ENCODE measurements at places on chromosomes 11 and 22. TPM values are rescaled to one million over a fixed set of nuclear protein-coding genes. Genes with fewer than 3 reads are reported as not detected.

Gene ESAM
- total RNA-seq: 10.6 TPM

GRCh38 chr11:2265396-2265795 lies 5.0 kb downstream of the ASCL2 start:
- H3K27me3 ChIP-seq: no peaks in the 10 kb centered on the region
- H3K4me3 ChIP-seq: no peak overlapping the region
- DNase-seq: peak; percentile 17
- no peaks in the 10 kb centered on the region for H3K36me3 ChIP-seq
- H3K27ac ChIP-seq: no peak overlapping the region

DNA sequence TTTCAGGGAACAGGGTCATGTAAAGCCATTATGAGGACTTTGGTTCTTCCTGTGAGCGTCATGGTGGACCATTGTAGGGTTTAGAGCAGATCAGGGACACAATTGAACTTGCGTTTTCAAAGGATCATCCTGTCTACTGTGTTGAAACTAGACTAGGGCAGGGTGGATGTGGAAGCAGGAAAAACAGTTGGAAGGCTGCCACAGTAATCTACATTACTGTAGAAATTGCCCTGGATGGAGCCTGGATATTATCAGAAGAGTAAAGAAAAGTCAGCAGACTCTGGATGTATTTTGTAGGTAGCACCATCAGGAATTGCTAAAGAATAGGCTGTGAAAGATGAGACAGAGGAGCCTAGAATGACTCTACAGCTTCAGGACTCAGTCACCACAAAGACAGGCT lies 5.4 kb downstream of the POU2AF2 start:
- no peaks in the 10 kb centered on the region for H3K36me3 ChIP-seq
- no peak overlapping the region for H3K27ac ChIP-seq
- no peaks in the 10 kb centered on the region for H3K4me1 ChIP-seq
- H3K4me3 ChIP-seq: no peak overlapping the region
- no peaks in the 10 kb centered on the region for H3K27me3 ChIP-seq
- DNase-seq: no peak

DNA sequence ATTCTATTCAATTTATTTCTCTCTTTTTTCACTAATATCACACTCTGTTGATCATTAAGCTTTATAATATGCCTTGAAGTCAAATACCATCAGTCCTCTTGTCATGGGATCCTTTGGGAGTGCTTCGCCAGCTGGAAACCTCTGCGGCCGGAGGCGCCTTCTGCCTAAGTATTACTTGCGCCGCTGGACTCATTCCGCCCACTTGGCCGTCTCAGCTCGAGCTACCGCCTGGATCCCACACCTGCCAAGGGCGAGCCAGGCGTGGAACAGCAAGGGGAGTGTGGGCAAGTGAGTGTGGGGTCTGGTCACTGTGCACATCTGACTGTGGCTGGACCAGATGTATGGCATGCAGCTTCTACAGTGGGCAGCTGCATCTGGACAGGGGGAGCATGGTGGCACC lies 9.1 kb upstream of the MAP6 start:
- no peaks in the 10 kb centered on the region for H3K27me3 ChIP-seq
- DNase-seq: no peak
- H3K36me3 ChIP-seq: no peaks in the 10 kb centered on the region
- no peak overlapping the region for H3K4me3 ChIP-seq
- H3K27ac ChIP-seq: no peak overlapping the region
- no peaks in the 10 kb centered on the region for H3K4me1 ChIP-seq

DNA sequence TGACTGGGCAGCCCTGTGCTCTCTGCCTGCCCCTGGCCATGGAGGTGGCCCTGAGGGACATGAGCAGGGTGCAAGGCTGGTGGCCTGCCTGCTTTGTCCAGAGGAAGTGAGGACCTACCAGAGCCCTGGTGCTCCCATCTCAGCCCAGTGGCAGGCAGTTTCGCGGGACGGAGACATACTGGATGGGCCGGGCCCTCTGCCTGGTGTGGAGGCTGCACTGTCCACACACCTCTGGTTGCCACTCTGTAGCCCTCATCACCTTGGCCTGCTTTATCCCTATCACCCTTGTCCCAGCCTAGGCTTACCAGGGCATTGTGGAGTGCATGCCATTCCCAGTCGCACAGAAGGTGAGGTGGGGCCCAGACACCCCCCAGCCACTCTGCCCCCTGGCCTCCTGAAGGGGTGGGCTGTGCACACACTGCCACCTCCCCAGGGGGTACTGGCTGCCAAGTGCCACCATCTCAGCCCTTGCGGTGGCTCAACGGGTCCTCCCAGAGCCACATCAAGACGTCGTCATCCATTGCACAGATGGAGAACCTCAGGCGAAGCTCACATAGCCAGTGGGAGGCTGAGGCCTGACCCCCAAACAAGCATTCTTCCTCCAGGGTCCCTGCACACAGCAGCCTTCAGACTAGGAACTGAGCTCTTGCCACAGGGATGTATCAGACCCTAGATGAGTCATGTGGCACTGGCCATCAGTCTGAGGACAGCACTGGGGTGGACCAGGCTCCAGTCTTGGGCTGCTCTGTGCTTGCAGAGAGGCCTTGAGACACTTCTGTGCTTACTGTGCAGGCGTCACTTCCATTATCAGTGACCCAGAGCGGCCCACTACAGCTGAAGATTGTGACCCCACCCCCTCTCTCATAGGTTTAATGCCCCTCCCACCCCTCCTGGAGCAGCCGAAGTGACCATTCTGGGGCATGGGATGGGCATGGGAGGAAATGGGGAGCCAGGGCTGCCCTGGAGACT lies 176.1 kb downstream of the IGLL1 start:
- no peaks in the 10 kb centered on the region for H3K27me3 ChIP-seq
- no peak overlapping the region for H3K4me3 ChIP-seq
- H3K36me3 ChIP-seq: no peaks in the 10 kb centered on the region

All from testis (tissue), 5 donors.